ENCODE measurements at places on chromosomes 16 and 17. TPM values are rescaled to one million over a fixed set of nuclear protein-coding genes. Genes with fewer than 3 reads are reported as not detected.

Gene GDPD1
- total RNA-seq, result 1.8 TPM

GRCh38 chr17:76714822-76715495 is 4.2 kb upstream of the MXRA7 start:
- peaks cover 30% of the 10 kb centered on the region for H3K4me1 ChIP-seq
- H3K4me3 ChIP-seq, result peak overlapping the region; percentile 7
- peak; percentile 94 for DNase-seq
- H3K27ac ChIP-seq, result peak overlapping the region; percentile 66
- H3K36me3 ChIP-seq, result peaks cover 55% of the 10 kb centered on the region

- H3K4me3 ChIP-seq, result peak overlapping the region; percentile 62
- H3K27ac ChIP-seq, result peak overlapping the region; percentile 84
- peaks cover 11% of the 10 kb centered on the region for H3K27me3 ChIP-seq
Measured at GRCh38 chr17:48505788-48506187, 25.0 kb downstream of the HOXB1 start.

DNA sequence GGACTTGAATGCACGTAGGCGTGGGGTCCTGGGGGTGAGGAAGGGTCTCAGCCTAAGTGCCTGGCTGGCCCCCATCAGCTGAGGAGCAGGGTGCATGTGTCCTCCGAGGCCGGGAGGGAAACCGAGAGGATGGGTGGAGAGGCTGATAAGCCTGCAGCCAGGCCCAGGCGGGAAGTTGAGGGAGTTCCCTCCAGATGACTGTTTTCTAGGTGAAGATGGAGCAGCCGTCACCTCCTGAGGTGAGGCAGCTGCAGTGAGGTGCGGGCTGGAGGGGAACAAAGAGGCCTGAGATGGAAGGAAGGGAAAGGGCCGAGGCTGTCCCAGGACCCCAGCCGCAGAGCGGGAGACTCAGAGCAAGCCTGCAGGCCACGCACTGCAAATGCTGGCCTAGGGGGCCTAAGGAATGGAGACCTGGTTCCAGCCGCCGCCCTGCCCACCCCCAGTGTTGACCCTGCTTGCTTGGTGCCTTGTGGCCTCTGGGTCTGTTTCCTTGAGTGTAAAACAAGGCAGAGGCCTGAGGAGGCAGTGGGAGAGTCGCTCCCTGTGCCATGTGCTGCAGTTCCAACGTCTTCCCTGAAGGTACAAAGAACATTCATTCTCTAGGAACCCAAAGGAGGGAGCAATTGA is 3.0 kb downstream of the PECAM1 start:
- H3K27ac ChIP-seq, result no peak overlapping the region
- no peak for DNase-seq
- no peaks in the 10 kb centered on the region for H3K36me3 ChIP-seq
- peaks cover 38% of the 10 kb centered on the region for H3K4me1 ChIP-seq

GRCh38 chr16:80599466-80599865 is 58.7 kb downstream of the DYNLRB2 start:
- H3K4me1 ChIP-seq, result peaks cover 18% of the 10 kb centered on the region
- no peak for DNase-seq
- H3K27me3 ChIP-seq, result peaks cover 4% of the 10 kb centered on the region
- no peak overlapping the region for H3K4me3 ChIP-seq
- H3K27ac ChIP-seq, result no peak overlapping the region

GRCh38 chr17:51472670-51473205 is 212.4 kb downstream of the UTP18 start:
- no peak overlapping the region for H3K27ac ChIP-seq
- H3K36me3 ChIP-seq, result no peaks in the 10 kb centered on the region
- no peak for DNase-seq
- no peaks in the 10 kb centered on the region for H3K4me1 ChIP-seq
- no peak overlapping the region for H3K4me3 ChIP-seq

DNA sequence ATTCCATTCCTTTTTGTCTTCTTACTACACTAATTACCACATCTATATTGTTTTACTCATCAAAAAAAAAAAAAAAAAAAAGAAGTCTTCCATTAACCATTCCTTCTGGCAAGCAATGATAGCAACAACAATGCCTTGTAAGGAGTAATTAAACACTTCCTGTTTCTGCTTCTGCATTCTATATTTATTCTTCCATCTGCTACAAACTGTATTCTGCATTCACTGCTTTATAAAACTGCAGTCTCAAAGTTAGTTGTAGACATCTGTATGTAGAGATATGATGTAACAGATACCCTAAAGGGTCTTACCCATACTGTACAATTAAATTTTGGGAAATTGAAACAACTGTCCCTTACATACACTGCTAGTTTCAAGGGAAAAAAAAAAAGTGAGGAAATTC is 28.7 kb upstream of the ABCA6 start:
- DNase-seq, result no peak
- H3K27me3 ChIP-seq, result no peaks in the 10 kb centered on the region
- no peak overlapping the region for H3K27ac ChIP-seq
- H3K36me3 ChIP-seq, result no peaks in the 10 kb centered on the region

Gene C16orf86
- 0.68 TPM for total RNA-seq

DNA sequence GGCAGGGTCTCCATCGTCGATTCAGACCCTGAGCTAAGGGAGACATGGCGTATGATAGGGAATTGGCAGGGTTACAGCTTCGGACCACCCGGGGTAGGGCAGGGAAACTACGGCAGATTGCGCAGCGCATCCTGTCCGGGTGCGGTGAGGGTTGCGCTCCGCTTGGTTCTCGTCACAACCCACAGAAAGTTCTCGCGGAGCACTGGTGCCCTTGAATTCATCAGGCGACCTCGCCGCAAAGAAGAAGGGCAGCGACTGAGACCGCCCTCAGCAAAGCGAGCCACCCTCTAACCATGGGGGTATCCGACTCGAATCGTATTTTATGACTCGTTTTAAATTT is 1.2 kb downstream of the HS3ST3B1 start:
- peaks cover 21% of the 10 kb centered on the region for H3K36me3 ChIP-seq
- peaks cover 57% of the 10 kb centered on the region for H3K4me1 ChIP-seq
- peak; percentile 90 for DNase-seq
- peak overlapping the region; percentile 91 for H3K4me3 ChIP-seq
- H3K27me3 ChIP-seq, result peaks cover 11% of the 10 kb centered on the region

DNA sequence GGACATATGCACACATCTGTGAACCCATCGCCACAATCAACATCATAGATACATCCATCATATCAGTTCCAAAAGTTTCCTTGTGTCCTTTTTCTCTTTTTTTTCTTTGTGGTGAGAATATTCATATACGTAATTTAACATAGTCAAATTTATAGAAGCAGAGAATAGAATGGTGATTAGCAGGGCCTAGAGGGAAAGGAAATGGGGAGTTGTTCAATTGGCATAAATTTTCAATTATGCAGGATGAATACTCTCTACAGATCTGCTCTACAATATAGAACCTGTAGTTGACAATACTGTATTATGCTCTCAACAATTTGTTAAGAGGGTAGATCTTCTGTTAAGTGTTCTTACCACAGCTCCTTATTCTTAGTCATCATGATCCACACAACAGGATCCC is 413.2 kb downstream of the SHISA9 start:
- H3K4me3 ChIP-seq, result no peak overlapping the region
- no peak overlapping the region for H3K27ac ChIP-seq
- no peaks in the 10 kb centered on the region for H3K36me3 ChIP-seq
- DNase-seq, result no peak

DNA sequence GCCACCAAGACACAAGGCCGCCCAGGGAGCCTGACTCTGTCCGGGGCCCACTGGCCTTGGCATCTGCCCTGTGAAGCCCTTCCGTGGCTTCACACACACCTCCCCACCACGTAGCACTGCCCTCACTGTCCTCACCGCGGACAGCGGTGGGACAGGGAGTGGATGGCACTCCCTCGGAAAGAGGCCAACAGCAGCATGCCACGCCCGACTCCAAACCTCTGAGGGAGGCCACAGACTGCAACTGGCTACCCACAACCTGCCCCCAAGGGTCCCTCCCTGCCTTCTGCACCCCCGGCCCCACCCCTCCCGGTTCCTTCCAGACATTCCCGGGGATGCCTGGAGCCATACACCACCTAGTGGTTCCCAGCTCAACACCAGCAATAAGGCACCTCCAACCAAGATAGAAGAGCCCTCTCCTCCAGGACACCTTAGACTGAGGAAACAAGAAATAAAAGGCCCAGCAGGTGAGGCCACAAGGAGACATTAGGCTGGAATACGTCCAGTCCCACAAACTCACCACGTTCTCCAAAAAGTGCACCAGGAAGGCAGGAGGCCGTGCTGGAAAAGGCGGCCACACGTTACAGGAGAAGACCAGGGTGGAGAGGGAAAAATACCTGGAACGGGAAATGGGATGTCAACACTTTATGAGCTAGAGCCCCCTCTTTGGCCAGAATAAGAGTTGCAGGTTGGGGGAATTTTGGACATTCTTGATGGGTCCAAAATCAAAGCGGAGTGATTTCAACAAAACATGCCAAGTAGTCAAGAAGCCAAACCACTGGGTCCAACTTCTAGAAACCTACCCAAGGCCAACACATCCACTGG is 310.0 kb downstream of the SOX9 start:
- H3K27ac ChIP-seq, result no peak overlapping the region
- H3K4me1 ChIP-seq, result no peaks in the 10 kb centered on the region
- H3K27me3 ChIP-seq, result peaks cover 2% of the 10 kb centered on the region
- no peak for DNase-seq

Gene AATK
- total RNA-seq, result 0.42 TPM

Gene KRTAP4-6
- not detected for total RNA-seq

Gene UBB
- 1,973 TPM for total RNA-seq

DNA sequence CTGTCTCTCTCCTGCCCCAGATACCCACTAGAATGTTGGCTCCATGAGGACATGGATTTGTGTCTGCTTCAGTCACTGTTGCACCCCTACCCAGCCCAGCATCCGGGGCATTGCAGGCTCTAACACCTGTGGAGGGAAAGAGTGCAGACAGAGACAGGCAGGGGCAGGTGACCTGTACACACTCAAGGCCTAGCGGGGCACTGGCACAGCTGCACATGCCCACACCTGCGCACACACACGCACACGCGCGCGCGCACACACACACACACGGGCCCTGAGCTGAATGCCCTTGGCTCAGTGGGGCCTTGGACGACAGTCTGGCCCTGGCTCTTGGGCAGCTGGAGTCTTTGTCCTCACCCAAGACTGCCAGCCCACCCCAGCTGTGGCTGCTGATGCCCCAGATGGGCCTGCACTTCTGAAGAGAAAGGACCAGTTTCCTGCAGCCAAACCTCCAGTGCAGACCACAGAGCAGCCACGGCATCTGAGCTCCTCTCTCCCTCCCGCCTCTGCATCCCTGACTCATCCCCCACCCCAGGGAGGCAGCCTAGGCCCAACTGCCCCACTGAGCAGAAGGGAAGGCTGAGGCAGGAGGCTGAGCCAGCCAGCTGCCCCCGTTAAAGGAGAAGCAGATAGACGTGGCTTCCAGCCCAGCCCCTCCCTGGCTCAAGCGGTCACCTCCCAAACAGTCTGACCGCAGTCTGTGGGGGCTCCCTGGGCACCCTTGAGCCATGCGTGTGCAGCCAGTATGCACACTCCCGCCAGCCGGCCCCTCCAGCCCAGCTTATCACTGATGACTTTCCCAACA is 12.3 kb upstream of the RAI1 start:
- H3K27ac ChIP-seq, result no peak overlapping the region
- DNase-seq, result no peak
- H3K36me3 ChIP-seq, result no peaks in the 10 kb centered on the region
- H3K27me3 ChIP-seq, result peaks cover 5% of the 10 kb centered on the region

- no peaks in the 10 kb centered on the region for H3K27me3 ChIP-seq
- DNase-seq, result no peak
Measured at GRCh38 chr17:50487213-50488096, 8.8 kb downstream of the RSAD1 start.

Gene PRSS36
- total RNA-seq, result 0.59 TPM

GRCh38 chr17:1976683-1977064 is 48.5 kb downstream of the RTN4RL1 start:
- H3K4me1 ChIP-seq, result peaks cover 16% of the 10 kb centered on the region
- no peak overlapping the region for H3K27ac ChIP-seq
- no peak overlapping the region for H3K4me3 ChIP-seq
- DNase-seq, result no peak

GRCh38 chr17:79983456-79983855 is 52.2 kb downstream of the TBC1D16 start:
- H3K27ac ChIP-seq, result no peak overlapping the region
- DNase-seq, result no peak
- H3K4me3 ChIP-seq, result no peak overlapping the region
- H3K4me1 ChIP-seq, result peaks cover 2% of the 10 kb centered on the region
- H3K27me3 ChIP-seq, result no peaks in the 10 kb centered on the region

GRCh38 chr17:27485125-27485524 is 28.9 kb downstream of the KSR1 start:
- no peak for DNase-seq
- no peaks in the 10 kb centered on the region for H3K27me3 ChIP-seq
- peaks cover 50% of the 10 kb centered on the region for H3K4me1 ChIP-seq
- no peak overlapping the region for H3K4me3 ChIP-seq
- H3K36me3 ChIP-seq, result peaks cover 50% of the 10 kb centered on the region

Gene SMURF2
- total RNA-seq, result 10.3 TPM

Gene ARL5C
- total RNA-seq, result not detected

Gene SPNS3
- 1.9 TPM for total RNA-seq

DNA sequence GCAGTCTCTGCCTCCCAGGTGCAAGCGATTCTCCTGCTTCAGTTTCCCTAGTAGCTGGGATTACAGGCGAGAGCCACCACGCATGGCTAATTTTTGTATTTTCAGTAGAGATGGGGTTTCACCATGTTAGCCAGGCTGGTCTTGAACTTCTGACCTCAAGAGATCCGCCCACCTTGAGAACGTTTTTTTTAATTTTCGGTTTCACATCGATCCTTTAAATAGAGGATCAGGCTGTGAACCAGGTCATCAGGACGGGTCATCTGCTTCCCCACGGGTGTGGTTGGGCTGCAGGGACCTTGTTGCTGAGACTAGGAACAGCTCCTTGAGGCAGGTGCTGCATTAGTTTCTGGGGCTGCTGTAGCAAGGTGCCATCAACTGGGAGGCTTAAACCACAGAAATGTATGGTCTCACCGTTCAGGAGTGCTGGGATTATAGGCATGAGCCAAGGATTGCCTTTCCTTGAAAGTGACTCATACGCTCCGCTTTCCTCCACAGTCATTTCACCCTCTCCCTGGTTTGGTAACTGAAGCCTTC is 7.9 kb upstream of the NAGPA start:
- H3K27ac ChIP-seq, result no peak overlapping the region
- H3K4me1 ChIP-seq, result no peaks in the 10 kb centered on the region
- no peak overlapping the region for H3K4me3 ChIP-seq
- H3K36me3 ChIP-seq, result no peaks in the 10 kb centered on the region

Gene PRKCB
- 79.9 TPM for total RNA-seq

Gene DPEP3
- not detected for total RNA-seq

GRCh38 chr16:29852654-29853053 is 10.4 kb downstream of the CDIPT start:
- peaks cover 19% of the 10 kb centered on the region for H3K36me3 ChIP-seq
- no peak overlapping the region for H3K4me3 ChIP-seq
- no peak overlapping the region for H3K27ac ChIP-seq
- DNase-seq, result no peak
- no peaks in the 10 kb centered on the region for H3K27me3 ChIP-seq

Measured in activated CD4-positive, alpha-beta T cell treated with anti-CD3 and anti-CD28 coated beads, Interleukin-2, amount 10 ng/mL, durations not matched to agents 24 days and 14 days (primary cell).